Activated CD4-positive, alpha-beta T cell treated with anti-CD3 and anti-CD28 coated beads for 4 hours (primary cell): ENCODE measurements at places on chromosomes 12 and 14.

DNA sequence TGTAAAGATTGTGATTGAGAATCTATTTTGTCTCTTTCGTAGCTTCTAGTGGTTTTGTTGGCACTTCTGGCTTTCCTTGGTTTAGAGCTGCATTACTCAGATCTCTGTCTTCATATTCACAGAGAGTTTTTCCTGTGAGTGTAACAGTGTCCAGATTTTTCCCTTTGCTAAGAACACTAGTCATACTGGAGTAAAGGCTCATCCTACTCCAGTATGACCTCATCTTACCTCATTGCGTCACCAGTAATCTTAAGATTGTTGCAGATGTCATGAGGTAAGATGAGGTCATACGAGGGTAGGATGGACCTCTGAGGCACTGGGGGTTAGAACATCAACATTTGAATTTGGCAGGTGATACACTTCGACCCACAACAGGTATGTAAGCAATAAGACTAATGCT is 461.2 kb downstream of the FLRT2 start:
- DNase-seq, result no peak

- no peak for DNase-seq
Observed at GRCh38 chr12:115387467-115387901, 703.5 kb upstream of the TBX3 start.

DNA sequence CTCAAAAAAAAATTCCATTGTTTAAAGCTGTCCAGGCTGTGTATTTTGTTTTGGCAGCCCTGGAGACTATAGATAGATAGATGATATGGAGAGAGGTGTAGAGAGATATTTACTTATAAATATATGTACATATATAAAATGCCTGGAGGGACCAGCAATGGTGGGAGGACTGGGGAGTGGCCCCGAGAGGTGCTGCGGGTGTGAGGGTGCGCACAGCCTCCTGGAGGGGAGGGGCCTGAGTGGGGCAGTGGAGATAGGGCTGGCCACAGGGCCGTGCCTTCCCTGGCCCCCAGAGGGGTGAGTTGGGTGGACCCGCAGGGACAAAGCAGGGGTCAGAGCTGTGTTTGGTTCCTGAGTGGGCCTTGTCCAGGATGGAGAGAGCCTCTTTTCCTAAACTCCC is 6.5 kb downstream of the ADSS1 start:
- no peak for DNase-seq

GRCh38 chr14:51056421-51056820 is 38.5 kb downstream of the TRIM9 start:
- no peak for DNase-seq

DNA sequence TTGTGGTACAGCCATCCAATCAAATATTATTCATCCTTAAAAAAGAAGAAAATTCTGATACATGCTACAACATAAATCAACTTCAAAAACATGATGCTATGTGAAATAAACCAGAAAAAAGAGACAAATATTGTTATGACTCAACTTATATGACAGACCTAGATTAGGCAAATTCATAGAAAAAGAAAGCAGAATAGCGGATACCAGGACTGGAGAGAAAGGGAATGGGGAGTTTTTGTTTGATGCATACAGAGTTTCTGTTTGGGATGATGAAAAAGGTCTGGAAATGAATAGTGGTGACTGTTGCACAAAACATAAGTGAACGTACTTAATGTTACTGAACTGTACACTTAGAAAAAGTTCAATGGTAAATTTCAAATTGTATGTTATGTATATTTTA is 82.3 kb downstream of the SPPL3 start:
- DNase-seq, result no peak

DNA sequence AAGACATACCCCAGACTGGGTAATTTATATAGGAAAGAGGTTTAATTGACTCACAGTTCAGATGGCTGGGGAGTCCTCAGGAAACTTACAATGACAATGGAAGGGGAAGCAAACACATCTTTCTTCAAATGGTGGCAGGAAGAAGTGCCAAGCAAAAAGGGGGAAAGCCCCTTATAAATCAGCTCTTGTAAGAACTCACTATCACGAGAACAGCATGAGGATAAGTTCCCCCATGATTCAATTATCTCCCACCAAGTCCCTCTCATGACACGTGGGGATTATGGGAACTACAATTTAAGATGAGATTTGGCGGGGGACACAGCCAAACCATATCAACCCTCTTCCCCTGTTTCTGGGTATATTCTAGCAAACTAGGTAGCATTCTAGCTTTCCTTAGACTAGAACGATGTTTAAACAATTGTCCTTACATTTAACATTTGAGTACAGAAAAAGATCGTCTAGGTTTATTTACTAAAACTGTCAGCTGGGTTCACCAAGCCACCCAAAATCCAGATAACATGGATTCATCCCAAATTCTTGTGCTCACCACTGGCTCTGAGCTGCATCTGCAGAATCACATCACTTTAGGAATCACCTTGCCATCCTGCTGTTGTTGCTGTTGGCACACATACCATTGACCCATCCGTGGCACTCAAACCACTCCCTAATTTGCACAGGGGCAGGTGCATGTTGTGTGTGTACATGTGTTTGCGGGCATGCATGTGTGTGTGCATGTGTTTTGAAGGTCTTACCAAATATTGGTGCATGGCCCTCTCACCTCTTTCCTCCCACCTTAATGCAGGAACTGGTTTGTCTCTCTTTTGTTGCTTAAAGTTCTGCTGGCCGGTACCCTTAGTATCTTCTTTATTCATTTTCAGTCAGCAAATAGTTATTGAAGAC is 36.4 kb upstream of the VASH1 start:
- no peak for DNase-seq

GRCh38 chr12:40684986-40685385 is 7.3 kb upstream of the CNTN1 start:
- DNase-seq, result no peak

- no peak for DNase-seq
Observed at GRCh38 chr12:123242116-123242904, 9.1 kb downstream of the MTRFR start.

GRCh38 chr12:85029456-85029855 is 6.6 kb downstream of the TSPAN19 start:
- DNase-seq, result no peak

DNA sequence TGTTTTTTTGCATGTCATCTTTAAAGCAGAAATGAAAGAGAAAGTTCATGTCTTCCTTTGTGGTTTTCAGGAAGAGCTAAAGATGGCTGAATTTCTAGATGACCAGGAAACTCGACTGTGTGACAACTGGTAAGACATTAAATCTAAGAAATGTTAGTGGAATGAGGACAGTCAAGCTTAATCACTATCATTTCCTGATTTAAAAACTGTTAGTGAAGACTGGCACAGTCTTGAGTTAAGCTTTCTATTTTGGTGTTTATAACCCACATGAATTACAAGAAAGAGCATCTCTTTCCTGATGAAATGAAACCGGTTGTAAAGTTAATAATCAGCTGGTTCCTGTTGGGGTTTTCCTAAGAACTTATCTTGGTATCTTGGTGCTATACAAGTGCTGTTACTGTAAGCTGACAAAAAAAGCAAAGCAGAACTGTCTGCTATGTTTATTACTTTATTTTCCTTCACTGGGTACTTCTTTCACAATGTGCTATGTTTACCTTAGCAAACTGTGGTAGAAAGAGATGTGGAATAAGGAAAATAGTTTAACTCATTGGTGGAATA is 5.2 kb downstream of the TRAFD1 start:
- no peak for DNase-seq

- no peak for DNase-seq
Observed at GRCh38 chr14:64147126-64147790, 146.9 kb downstream of the ESR2 start.
